ENCODE measurements at places on chromosomes 3 and 15.

DNA sequence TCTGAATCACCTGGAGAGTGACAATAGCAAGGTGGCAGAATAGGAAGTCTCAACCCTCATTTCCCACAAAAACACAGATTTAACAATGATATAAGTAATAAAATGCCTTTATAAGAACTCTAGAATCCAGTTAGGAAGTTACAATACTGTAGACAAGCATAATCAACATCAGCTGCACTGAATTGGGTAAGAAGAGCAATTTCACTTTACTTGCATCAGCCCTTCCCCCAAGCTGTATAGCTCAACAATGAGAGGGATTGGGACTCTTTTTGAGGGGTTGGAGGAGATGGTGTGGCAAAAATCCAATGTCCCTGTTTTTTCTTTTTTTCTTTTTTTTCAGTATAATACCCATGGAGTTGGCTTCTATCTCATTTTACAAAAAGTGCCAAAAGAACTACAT lies 63.1 kb downstream of the SERP1 start:
- no peak for DNase-seq

- no peak for DNase-seq
These were observed 548.1 kb upstream of the LMCD1 start for GRCh38 chr3:7953449-7954014.

DNA sequence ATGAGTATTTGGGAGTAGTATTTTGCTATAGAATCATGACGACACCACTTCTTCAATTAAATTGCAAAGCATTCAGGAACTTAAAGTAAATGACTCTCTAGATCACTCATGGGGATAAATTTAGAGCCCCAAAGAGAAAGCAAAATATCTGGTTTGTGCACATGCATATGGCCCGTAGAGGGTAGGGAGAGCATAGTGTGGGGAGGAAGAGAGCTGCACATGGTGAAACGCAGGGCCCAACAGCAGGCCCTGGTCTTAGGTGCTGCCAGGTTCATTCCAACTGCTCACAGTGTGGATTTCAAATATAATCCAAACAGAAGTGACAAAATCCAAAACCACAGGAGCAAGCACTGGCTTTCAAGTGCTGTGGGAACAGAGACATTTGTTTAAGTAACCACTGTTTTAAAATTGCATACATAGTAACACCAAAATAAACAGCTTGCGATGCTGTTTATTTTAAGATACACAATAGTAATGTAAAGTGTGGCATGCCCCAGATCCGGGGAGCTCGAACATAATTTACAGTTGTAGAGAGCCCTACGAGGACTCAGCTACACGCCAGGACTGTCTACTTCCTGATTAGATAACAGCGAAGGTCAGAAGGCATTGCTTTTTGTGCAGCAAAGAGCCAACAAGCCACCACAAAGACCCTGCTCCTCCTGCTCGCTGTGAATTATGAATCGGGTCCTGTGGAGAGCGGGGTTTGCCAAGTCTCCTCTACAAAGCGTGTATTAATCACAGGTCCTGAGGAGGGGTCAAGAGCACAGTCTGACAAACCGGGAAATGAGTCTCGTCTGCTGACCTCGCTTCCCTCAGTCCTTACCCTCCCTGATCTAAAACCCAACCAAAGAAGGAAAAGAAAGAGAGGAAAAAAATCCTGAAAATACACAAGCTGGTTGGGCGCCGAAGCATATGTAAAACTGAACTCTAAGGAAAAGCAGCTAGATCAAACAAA lies 80.6 kb downstream of the MEIS2 start:
- no peak for DNase-seq

GRCh38 chr3:170448584-170448983 lies 29.9 kb downstream of the CLDN11 start:
- DNase-seq: no peak

- DNase-seq: peak; percentile 79
These were observed at the start of gene PROS1 for GRCh38 chr3:93973131-93974126. TSS of gene PROS1 (minus strand) at chr3:93973896. CDS start at chr3:93973749, 147 bp downstream.

- DNase-seq: no peak
These were observed 301.0 kb upstream of the TBL1XR1 start for GRCh38 chr3:177498037-177498857.

DNA sequence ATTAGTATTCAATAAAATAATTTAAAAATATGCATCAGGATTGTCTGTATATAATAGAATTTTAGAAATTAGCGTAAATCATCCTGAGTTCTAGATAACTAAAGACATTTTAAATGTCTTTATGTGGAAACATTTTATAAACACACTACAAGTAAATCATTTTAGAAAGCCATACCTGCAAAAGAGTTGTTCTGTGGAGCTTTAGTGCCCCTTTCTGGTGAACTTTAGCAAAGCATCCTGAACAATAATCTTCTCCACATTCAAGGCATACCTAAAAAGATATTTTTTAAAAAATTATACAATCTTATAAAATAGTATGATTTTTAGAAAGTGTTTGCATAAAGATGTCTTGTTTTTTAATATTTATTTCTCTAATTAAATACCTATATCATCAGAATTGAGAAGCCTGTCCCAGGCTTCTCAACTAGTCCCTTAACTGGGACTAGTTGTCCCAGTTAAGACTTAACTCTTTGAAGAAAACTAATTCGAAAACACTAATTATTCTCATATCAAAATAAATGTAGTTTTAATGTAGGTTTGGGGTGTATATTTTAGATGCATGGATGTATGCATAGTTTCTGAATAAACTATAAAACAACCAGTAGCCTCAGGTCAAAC lies 29.7 kb downstream of the ZBBX start:
- no peak for DNase-seq

DNA sequence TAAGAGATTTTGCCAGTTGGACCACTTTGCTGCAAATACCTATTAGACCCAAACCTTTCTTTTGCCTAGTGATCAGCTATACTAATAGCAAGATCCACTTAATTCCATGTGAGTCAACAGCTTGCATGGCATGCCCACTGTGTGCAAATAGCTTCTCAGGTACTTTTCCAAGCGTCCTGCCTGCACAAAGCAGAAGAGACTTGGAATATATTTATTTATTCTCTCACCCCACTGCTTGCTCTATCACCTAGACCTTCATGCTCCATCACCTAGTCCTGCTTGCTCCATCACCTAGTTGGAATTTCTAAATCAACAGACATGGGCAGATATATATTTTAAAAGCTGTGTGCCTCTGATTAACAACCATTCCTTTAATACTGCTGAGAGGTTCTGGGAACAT lies 47.6 kb downstream of the MBNL1 start:
- no peak for DNase-seq

DNA sequence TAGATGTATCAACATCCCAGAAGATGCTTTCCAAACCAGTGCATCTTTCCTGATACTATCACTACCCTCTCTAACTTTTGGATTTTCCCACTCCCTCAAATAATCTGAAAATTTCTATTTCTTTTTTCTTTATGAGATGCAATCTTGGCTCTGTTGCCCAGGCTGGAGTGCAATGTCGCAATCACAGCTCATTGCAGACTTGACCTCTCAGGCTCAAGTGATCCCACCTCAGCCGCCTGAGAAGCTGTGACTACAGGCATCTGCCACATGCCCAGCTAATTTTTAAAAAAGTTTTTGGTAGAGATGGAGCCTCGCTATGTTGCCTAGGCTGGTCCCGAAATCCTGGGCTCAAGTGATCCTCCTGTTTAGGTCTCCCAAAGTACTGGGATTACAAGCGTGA lies 239.7 kb downstream of the SUCLG2 start:
- DNase-seq: no peak

DNA sequence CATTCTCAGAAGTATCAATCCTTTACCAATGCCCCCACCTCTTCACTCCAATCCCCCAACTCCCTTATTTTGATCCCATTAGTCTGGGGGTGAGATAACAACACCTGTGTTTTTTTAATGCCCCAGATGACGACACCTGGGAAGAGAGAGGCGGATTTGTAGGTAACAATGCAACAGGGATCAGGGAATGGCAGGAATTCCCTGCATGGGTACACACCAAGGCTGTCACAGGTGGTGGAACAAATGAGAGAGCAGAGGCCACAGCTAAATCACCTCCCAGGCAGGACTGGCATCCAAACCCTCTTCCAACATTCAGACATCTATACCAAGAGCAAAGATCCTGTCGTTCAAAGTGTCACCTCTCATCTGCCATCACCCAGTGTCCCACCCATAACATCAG lies 319.2 kb upstream of the TRIM42 start:
- DNase-seq: no peak

DNA sequence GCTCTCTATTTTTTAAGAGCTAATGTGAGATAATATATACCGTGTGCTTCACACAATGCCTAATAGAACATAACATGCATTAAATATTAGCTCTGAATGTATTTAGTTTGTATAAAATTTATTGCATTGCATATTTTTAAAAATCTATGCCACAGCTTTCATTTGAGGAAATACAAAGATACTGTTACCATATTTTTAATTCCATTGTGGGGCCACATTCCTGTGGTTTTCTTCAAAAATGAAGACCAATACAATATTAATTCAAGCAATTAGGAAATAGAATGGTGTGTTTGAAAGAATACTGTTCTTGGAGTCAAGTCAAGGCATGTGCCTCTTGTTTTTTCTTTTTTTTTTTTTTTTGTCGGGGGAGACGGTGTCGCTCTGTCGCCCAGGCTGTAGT lies 95.4 kb upstream of the CADPS start:
- DNase-seq: no peak

DNA sequence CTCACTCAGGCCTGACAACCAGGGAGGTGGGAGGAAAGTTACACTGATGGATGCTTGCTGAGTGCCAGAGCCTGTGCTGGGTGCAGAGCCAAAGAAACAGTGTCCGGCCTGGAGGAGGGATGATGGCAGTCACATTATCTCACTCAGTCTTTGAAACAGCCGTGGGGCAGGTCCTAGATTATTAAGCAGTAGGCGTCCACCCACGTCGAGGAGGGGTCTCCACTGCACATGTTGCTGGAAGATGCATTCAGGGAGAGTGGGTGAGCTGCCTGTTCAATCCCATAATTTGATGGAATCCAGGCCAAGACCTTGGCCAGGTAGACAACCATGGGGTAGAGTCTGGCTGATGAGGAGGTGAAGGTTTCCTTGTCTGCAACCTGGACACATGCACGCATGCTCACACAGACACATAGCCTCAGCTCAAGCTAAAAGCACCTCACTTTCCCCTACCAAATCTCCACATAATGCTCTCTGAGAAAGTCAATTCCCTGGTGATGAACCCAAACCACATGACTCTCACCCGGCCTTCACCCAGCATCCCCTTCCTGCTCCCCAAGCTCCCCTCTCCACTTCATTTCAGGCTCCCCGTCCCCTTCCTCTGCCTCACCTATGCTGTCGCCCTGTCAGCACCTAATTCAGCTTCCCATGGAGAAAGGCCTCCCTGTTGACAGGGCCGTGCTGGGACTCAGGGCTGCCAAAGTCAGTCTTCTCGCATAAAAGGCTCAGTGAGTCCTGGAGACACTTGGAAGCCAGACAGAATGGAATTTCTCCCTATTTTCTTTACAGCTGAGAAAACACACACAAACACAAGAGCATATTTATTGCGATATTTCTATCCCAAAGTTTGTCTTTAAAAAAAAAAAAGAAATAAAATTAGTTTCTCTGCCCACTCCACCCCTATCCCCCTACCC lies 29.8 kb downstream of the ACAN start:
- no peak for DNase-seq

DNA sequence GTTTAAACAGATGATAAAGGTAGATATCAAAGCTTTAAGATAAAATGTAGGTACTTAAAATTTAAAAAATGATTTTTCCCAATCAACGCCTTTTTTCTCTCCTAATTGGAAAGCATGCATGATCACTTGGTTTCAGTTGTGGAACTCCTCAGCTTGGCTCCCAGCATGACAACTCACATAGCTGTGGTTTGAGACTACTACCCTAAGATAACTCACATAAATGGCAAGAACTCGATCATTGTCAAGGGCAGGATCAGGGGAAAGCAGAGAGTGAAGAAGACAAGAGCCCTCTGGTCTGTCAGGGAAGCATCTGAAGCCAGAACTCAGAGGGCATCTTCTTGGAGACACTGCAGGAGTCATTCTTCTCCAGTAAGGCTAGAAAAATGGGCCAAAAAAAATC lies 516.7 kb downstream of the NTRK3 start:
- no peak for DNase-seq

DNA sequence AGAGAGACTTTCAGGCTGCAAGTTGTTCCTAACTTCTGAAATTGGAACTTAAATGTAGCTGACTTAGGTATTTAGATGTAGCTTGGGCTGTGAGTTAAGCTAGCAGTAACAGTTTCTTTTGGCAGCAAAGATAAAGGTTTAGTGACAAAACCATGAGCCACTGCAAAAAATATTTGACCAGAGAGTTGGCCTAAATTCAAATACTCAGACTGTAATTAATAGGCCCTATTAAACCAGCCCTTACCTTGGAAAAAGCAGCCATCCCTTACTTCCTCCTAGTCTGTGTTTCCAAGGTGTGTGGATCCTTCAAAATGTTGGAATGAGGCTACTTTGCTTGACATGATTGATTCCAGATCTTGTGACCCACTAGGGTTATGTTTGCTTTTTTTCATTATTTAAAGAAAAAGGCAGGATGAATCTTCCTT lies 8.2 kb downstream of the TPM1 start:
- no peak for DNase-seq

- no peak for DNase-seq
These were observed 30.3 kb upstream of the MFSD1 start for GRCh38 chr3:158771577-158771976.

- no peak for DNase-seq
These were observed 560.8 kb downstream of the OCA2 start for GRCh38 chr15:27538325-27538724.

- no peak for DNase-seq
These were observed 93.0 kb upstream of the BOC start for GRCh38 chr3:113118336-113118735.

- no peak for DNase-seq
These were observed 75.6 kb upstream of the AGBL1 start for GRCh38 chr15:86004061-86004460.

GRCh38 chr15:48775546-48775945 lies 35.3 kb downstream of the CEP152 start:
- DNase-seq: no peak

- no peak for DNase-seq
These were observed 98.9 kb upstream of the CLSTN2 start for GRCh38 chr3:139835830-139836683.

- DNase-seq: no peak
These were observed at the start of gene SLC2A2 for GRCh38 chr3:171026597-171027293. TSS of gene SLC2A2 (minus strand) at chr3:171026720. CDS start at chr3:171026670, 50 bp downstream.

GRCh38 chr3:195839260-195840010 lies 27.7 kb upstream of the MUC4 start:
- DNase-seq: no peak

DNA sequence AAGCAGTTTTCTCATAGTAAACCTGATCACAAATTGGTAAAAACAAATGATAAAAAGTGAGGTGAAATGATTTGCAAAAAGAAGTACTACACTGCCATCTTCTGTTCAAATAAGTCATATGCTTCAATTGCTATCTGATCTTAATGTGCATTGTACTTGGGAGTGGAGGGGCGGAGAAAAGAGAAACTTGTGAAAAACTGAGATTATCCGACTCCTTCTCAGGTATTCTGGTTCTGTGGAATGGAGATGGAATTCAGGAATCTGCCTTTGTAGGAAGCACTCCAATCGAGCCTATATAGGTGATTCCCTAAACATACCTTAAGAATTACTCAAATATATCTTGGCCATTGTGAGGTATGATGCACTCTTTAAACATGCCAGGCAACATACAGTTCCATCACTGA lies 180.6 kb downstream of the CHL1 start:
- no peak for DNase-seq

- no peak for DNase-seq
These were observed 118.2 kb downstream of the KLHL25 start for GRCh38 chr15:85676342-85677098.

- DNase-seq: no peak
These were observed 8.3 kb upstream of the LMOD3 start for GRCh38 chr3:69130689-69131088.

- DNase-seq: no peak
These were observed 4.5 kb downstream of the FETUB start for GRCh38 chr3:186644683-186645082.

Measured in AG08396 (cell line).